Skeletal muscle cell (primary cell): ENCODE measurements at places on chromosomes 6 and 20.

DNA sequence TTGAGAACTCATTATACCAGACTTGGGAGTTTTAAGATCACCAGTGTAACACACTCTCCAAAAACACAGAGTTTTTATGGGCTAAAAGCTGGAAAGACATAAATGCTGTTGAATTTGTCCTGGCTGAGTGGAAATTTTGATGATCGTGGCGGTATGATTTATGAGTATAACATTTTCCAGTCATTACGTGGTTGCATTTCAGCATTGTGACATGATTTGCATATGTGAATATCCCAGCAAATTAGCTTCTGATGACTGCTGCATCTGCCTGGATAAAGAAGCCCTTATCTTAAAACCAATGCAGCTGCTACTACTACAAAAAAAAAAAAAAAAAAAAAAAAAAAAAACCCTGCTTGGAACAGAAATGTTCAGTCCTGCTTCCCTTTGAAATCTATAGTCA is 850.9 kb downstream of the TFAP2A start:
- no peak for DNase-seq

DNA sequence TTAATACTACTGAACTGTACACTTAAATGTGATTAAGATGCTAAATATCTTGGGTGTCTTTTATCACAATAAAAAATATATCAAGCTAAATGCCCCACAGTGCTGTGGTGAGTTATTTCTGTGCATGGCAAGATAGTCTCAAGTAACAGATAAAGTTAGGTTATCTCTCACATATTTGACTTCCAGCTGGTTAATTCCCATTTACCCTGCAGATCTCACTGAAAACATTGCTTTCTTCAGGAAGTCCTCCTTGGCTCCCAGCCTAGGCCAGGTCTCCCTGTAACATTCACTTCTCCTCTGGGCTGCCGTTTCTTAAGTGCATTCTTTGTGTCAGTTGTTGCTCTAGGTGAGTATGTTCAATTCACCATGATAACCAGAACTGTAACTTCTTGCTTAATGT is 59.1 kb downstream of the SLC22A1 start:
- DNase-seq = no peak

DNA sequence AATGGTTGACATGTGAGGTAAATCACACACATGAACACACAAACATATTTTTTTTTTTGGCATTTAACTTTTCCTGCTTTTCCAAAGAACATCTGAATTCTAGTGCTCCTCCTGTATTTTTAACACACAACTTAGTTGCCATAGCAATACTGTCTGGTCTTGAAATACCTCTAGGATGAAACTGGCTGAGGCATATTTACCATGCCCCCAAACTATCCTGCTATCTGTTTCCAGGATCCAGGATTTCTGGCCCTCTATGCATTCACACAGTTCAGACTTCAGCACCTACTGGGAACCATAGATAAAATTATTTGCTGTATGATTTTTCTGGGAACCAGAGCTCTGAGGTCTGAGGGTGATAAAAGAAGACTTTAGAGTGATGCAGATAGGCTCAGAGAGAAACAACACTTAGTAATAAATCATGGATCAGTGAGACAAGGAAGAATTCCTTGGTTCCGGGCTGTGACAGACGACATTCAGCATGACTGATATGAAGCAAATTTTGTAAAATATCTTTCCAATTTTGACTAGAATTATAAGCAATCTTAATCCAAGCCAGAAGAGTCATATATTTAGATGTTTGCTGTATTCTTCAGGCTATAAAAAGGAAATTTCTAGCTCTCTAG is 359.7 kb downstream of the BTBD9 start:
- no peak for DNase-seq

DNA sequence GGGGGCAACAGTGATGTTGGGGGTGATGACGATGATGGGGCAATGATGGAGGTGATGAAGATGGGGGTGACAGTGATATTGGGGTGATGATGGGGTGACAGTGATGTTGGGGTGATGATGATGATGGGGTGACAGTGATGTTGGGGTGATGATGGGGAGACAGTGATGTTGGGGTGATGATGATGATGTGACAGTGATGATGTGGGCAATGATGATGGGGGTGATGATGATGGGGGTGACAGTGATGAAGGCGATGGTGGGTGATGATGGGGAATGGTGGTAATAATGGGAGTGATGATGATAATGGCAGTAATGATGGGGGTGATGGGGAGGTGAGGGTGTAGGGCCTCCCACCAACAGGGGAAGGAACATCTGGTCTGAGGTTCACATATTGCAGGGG is 150.6 kb downstream of the ERMARD start:
- no peak for DNase-seq

DNA sequence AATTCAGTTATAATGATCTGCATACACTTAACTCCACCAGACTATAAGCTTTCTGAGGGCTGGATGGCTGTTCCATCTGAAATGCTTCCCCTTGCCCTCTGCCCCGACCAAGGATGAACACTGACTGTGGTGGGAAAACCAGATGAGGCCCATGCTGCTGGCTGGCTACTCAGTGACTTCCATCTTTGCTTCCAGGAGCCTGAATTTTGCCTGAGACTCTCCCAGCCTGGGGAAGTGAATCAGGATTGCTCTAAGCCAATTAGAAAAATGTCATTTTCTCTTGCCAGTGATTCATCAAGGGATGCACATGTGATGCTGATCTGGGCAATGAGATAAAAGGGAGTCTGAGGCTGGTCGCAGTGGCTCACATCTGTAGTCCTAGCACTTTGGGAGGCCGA is 1.7 kb upstream of the TOMM34 start:
- no peak for DNase-seq

GRCh38 chr6:131197716-131198115 is 62.4 kb downstream of the AKAP7 start:
- no peak for DNase-seq

GRCh38 chr6:157312757-157313156 is 10.6 kb downstream of the TMEM242 start:
- no peak for DNase-seq

- no peak for DNase-seq
These were observed 14.6 kb downstream of the SYNJ2 start for GRCh38 chr6:157996201-157996712.

- no peak for DNase-seq
These were observed 55.7 kb downstream of the AFG1L start for GRCh38 chr6:108350528-108350927.

- no peak for DNase-seq
These were observed 38.7 kb upstream of the ZBP1 start for GRCh38 chr20:57658833-57659516.

DNA sequence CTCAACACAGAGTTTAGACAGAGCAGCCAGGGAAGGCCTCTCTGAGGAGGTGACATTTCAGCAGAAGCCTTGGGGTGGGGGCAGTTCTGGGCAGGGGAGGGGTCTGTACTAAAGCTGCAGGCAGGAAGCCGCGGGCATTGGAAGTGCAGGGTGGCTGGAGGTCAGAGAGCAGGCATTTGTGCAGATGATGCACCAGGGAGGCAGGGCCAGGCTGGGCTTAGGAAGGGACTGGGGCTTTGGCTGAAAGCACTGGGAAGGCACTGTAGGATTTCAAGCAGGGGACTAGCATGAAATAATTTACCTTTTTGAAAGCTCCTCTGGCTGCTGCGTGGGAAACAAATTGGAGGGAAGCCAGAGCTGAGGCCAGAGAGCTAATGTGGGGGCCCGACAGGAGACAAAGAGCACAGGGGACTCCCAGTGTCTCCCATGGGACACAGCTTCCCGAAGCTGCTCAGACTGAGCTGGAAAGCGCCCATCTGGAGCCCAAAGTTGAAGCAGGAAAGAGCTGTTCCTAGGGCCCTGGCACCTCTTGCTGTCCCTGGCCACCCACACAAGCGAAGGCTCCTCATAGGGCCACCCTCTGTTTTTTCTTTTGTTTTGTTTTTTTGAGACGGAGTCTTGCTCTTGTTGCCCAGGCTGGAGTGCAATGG is 19.3 kb downstream of the ADA start:
- no peak for DNase-seq

DNA sequence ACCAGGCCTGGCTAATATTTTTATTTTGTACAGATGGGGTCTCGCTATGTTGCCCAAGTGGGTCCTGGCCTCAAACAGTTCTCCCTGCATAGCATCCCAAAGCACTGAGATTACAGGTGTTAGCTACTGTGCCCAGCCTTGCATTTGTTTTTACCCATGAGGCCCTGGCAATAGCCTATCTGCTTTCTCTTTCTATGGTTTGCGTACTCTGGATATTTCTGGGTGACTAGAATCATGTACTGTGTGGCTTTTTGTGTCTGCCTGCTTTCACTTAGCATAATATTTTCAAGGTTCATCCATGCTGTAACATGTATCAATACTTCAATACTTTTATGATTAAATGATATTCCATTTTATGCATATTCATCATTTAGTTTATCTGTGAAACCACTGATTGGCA is 451.7 kb downstream of the GRIK2 start:
- DNase-seq = no peak

DNA sequence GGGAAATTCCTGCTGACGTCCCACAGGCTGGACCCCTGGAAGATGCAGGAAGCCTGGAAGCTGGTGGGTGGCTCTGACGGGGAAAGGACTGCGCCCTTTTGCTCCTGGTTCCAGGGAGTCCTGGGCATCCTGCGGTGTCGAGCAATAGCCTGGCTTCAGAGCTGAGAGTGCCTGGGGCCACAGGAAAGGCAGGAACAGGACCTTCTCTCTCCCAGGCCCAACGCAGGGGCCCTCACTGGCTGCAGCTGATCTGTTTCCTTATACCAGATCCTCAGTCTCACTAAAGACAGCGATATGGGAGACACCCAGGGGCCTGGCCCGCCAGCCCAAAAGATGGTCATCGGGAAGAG is 1.4 kb downstream of the B3GALT4 start:
- no peak for DNase-seq

GRCh38 chr6:137623293-137623692 is 129.1 kb upstream of the OLIG3 start:
- no peak for DNase-seq

GRCh38 chr20:23461180-23461579 is 8.5 kb upstream of the CST11 start:
- DNase-seq = no peak

- peak; percentile 26 for DNase-seq
These were observed 365.2 kb downstream of the PAX1 start for GRCh38 chr20:22070610-22071058.

- DNase-seq = no peak
These were observed 196.2 kb upstream of the SYNDIG1 start for GRCh38 chr20:24273251-24273650.

DNA sequence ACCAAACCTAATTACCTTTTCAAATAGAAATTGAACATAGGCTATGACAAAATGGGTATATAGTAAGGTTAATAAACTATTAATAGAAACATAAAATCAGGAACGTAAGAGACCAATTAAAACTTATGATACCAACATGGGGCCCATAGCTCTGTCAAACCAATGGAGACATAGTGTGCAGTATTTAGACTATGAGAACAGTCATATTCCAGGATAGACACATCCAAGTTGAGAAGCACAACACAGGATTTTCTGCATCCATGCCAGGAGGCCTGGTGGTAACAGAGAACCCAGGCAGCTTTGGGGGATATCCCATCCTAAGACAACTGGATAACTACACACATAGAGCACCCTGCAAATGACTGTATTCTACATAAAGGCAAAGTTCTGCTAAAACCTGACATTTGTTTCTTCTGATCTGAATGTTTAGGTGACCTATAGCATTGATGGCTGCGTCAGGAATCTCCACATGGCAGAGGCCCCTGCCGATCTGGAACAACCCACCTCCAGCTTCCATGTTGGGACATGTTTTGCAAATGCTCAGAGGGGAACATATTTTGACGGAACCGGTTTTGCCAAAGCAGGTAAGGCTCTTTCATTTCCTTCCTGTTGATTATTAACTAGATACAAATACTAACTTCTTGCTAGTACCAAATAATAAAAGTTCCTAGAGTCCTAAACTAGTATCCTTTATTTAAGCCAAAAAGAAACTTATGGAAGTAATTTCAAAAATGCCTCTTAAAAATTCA is 202.7 kb downstream of the ARHGAP18 start:
- DNase-seq = no peak

DNA sequence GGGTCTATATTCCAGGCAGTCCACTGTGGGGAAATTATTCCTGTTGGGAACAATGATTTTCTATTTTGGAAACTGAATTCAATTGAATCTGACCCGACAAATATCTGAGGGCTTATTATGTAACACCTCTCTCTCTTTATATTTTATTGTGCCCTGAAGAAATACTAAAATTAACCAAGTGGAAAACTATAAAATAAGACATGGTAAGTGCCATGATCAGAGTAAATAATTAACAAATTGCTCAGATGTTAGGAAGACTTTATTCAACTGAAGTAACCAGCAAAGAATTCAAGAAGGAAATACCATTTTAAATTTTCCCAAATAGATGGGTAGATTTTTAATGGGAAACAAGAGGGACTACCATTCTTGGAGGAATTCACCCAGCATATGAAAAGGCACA is 632.9 kb downstream of the MAFB start:
- DNase-seq = no peak

- DNase-seq = peak; percentile 98
These were observed 158.1 kb downstream of the DTNBP1 start for GRCh38 chr6:15504581-15505350.

GRCh38 chr6:35557239-35557638 is 44.5 kb upstream of the TULP1 start:
- DNase-seq = no peak

DNA sequence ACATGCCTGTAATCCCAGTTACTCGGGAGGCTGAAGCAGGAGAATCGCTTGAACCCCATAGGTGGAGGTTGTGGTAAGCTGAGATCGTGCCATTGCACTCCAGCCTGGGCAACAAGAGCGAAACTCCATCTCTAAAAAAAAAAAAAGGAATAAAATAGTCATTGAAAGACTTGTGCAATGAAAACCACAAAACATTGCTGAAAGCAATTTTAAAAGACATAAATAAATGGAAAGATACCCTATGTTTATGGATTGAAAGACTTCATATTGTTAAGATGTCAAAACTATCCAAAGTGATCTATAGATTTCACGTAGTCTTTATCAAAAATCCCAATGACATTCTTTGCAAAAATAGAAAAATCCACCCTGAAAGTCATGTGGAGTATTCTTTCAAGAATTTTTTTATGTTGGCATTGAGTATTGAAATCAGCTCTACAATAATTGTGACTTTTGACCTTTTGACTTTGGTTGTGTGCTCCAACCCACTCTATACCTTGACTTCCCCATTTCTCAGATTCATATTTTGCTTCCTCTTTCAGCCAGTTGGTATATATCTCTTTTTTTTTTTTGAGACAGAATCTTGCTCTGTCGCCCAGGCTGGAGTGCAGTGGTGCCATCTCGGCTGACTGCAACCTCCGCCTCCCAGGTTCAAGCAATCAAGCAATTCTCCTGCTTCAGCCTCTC is 45.5 kb upstream of the SLC23A2 start:
- DNase-seq = no peak

DNA sequence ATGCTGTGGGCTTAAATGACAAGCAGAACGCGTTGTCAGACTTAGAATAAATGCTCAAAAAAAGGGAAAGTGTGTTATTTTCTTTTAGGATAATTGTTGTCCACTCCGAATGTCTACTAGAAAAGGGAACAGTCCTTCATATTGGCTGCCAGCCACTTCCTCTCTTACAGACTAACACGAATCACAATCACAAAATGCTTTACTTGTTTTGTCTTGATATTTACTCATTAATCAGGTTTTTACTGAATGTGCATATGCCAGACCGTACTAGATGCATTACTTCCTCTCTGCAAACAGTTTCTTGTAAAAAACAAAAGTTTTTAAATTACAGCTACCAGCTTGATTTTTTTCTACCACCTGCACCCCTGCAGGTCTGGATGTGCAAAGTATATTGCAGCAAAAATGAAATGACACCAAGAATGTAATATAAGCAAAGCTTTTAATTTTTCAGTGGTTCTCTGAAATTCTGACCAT is 821 bp downstream of the DHX35 start:
- no peak for DNase-seq

GRCh38 chr6:114762145-114762544 is 419.3 kb upstream of the HS3ST5 start:
- no peak for DNase-seq
